HFFc6 (cell line): ENCODE measurements at places on chromosomes 12 and 14.

DNA sequence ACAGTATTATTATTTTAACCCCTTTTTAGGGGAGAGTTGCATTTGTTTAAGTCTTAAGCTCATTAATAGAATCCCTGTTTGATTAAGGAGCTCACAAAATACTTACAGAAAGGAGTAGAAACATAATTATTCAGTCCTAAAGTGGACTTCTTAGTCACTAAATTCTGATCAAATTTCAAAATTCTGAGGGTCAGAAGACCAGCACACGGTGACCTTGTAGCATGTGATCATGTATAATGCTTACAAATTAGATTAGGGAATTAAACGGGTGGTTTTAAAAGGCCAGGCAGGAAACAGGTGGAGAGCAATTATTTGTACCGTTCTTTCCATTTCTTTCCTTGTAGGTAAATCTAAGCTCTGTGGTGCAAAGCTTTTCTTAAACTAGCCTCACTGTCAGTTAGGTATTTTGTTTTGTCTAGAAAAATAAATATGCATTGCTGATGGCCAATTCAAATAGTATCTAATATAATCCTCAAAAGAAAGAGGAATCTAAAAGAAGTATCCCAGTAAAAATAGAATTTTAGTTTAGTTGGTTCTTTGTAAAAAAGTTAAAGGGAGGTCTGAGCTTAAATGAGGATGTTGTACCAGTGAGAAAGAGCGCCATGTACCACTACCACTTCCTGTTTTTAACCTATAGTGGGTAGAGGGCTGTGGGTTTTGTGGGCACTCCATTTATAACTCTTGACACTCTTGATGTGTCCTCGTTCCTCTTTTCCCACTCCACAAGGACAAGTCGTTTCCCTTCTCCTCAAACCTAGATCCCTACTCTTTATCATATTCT lies 51.1 kb downstream of the SLC38A1 start:
- peaks cover 83% of the 10 kb centered on the region for H3K4me1 ChIP-seq
- H3K27me3 ChIP-seq = peaks cover 3% of the 10 kb centered on the region
- no peak overlapping the region; the same call in 1 of the 2 replicates for H3K27ac ChIP-seq
- H3K4me3 ChIP-seq = no peak overlapping the region
- peaks cover 39% of the 10 kb centered on the region for H3K36me3 ChIP-seq

DNA sequence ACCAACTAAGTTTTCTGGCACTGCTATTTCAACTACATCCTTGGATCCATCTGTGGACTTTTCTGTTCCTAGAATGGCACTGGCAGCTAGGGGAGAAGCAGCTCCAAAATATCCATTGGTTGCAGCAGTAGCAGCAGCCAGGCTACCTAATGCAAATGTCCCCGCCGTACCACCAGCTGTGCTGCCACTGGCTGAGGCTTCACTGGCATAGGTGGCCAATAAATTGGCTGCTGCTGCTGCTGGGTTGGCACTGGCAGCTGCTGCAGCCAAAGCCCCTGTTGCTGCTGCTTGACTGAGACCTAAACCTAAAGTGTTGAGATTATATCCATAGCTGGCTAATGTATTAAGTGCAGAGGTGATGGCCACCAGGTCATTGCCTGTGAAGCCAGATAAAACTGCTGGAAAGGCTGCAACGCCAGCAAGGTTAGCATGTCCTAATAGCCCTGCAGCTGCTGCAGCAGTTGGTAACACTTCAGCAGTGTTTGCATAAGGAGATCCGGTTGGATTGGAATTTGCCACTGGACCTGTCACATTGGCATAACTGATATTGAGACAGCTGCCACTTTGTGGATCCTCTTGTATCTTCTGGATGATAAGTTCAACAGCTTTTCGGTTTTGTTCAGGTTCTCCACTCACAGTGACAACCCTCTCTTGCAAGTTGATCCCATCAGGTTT lies 149.5 kb downstream of the NOVA1 start:
- no peak overlapping the region for H3K4me3 ChIP-seq
- no peaks in the 10 kb centered on the region for H3K27me3 ChIP-seq
- no peaks in the 10 kb centered on the region for H3K36me3 ChIP-seq
- H3K4me1 ChIP-seq = no peaks in the 10 kb centered on the region
- DNase-seq = no peak
- no peak overlapping the region for H3K27ac ChIP-seq

- no peak for DNase-seq
- H3K27ac ChIP-seq = no peak overlapping the region
These were observed 460.3 kb downstream of the EGLN3 start for GRCh38 chr14:33490555-33490954.

- peak overlapping the region; percentile 92 for H3K27ac ChIP-seq
- H3K4me3 ChIP-seq = peak overlapping the region; percentile 26; the same call in 1 of the 2 replicates
- H3K36me3 ChIP-seq = no peaks in the 10 kb centered on the region
- H3K27me3 ChIP-seq = peaks cover 33% of the 10 kb centered on the region
These were observed 5.7 kb upstream of the ATG101 start for GRCh38 chr12:52063981-52064649.

DNA sequence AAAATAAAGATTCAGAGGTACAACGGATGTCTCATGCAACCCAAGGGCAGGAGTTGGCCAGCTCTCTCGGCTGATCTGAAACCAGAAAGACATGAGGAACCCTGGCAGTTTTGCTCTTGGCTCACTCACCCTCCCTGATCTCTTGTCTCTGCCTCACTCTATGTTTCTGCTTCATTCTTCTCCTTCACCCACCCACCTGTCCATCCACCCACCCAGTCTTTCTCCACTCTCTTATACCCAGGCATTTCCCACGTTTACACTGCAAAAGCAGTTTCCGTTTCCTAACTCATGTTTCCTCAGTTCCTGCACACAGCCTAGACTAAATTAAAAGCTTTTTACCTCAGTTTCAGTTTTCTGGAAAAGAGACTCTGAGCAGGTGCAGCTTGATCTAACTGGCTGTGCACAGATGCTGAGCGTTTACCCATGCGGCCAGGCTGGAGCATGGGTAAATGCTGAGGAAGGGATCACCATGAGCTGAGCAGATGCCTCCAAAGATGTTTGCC lies 157.6 kb downstream of the PRKCH start:
- H3K36me3 ChIP-seq = no peaks in the 10 kb centered on the region
- H3K27ac ChIP-seq = peak overlapping the region; percentile 54; the same call in 1 of the 2 replicates
- H3K27me3 ChIP-seq = no peaks in the 10 kb centered on the region

DNA sequence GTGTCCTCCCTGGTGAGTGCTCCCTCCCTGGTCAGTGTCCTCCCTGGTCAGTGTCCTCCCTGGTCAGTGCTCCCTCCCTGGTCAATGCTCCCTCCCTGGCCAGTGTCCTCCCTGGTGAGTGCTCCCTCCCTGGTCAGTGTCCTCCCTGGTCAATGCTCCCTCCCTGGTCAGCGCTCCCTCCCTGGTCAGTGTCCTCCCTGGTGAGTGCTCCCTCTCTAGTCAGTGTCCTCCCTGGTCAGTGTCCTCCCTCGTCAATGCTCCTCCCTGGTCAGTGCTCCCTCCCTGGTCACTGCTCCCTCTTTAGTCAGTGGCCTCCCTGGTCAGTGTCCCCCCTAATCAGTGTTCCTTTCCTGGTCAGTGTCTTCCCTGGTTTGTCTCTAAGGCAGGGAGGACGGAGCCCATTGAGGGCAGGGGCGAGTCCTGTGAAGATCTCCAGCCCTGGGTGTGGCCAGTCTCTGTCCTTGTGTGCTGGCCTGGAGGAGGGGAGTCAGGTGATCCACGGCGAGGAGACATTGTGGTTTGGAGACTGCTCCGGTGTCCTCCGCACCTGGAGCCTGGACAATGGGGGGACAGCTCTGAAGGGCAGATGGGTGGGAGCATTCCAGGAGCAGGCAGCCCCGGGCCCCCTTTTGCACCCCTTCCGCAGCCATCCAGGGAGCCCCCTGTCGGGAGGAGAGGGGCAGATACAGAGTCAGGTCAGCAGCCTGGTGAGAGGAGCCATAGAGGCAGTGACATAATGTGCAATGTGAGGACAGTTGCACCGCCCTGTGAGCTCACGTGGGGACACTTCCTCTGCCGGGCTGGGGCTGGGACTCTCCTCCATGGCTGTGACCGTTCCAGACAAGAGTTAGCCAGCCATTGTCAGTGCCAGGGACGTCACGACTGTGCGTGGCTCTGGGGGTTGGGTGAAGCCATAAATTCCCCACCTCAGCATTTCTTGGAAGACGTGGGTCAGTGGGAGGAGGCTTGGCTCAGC lies 93.4 kb downstream of the ADGRD1 start:
- H3K4me1 ChIP-seq = no peaks in the 10 kb centered on the region
- peaks cover 8% of the 10 kb centered on the region; the same call in 1 of the 2 replicates for H3K36me3 ChIP-seq
- H3K27me3 ChIP-seq = no peaks in the 10 kb centered on the region
- no peak overlapping the region for H3K27ac ChIP-seq
- no peak overlapping the region for H3K4me3 ChIP-seq

- no peak within 1 kb of the TSS for H3K4me3 ChIP-seq
- no peak for DNase-seq
- peaks cover 2% of the 10 kb centered on the region for H3K27me3 ChIP-seq
- no peaks in the 10 kb centered on the region for H3K36me3 ChIP-seq
- no peaks in the 10 kb centered on the region for H3K4me1 ChIP-seq
These were observed at the start of gene PLEKHG7 for GRCh38 chr12:92702754-92703679. Gene PLEKHG7 (plus strand): TSS chr12:92702989. CDS start chr12:92706632, 3,643 bp downstream.

GRCh38 chr12:12178559-12178958 lies 88.3 kb downstream of the LRP6 start:
- no peak overlapping the region for H3K27ac ChIP-seq
- H3K27me3 ChIP-seq = no peaks in the 10 kb centered on the region; the same call in 1 of the 2 replicates

DNA sequence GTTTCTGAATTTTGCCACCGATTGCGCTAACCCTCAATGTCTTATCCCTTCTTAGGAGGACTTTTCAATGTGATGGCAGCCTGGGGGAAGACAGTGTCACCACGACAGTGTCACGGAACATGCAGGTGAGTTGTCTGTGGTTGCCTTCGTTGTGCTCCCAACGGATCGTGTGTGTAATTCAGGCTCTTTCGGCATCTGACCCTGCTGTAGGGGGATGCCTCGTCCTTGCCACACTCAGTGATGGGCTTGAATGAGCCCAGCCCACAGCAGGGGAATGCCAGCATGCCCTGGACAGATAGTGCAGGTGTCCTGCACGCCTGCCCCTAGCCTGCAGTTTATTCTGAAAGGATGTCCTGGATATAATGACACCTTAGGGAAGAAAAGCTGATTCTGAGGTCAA lies 123.8 kb upstream of the RTL1 start:
- H3K27ac ChIP-seq = no peak overlapping the region
- peaks cover 41% of the 10 kb centered on the region for H3K36me3 ChIP-seq
- DNase-seq = no peak

DNA sequence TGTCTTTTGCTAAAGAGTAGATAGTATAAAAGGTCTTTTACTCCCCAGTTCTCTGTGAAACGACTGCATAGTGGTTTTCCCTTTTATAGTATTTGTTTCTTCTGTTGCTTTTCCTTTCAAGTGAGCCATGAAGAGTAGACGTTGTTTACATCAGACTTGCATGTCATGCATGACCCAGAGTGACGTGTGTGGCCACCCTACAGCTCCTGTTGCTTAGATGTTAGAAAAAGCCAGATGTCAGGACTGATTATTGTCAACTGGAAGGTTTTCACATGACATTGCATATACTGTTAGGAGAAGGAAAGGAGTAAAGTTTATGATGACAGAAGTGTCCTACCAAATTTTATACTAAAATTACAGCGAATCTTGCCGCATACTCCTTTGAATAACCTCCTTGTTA lies 1.3 kb upstream of the RD3L start:
- H3K27ac ChIP-seq = no peak overlapping the region
- H3K36me3 ChIP-seq = no peaks in the 10 kb centered on the region
- no peak for DNase-seq
- peaks cover 6% of the 10 kb centered on the region; the same call in 1 of the 2 replicates for H3K27me3 ChIP-seq

GRCh38 chr14:27067961-27068360 lies 470.1 kb upstream of the NOVA1 start:
- H3K4me1 ChIP-seq = no peaks in the 10 kb centered on the region
- no peak for DNase-seq
- H3K27ac ChIP-seq = no peak overlapping the region
- H3K36me3 ChIP-seq = no peaks in the 10 kb centered on the region
- no peak overlapping the region for H3K4me3 ChIP-seq

DNA sequence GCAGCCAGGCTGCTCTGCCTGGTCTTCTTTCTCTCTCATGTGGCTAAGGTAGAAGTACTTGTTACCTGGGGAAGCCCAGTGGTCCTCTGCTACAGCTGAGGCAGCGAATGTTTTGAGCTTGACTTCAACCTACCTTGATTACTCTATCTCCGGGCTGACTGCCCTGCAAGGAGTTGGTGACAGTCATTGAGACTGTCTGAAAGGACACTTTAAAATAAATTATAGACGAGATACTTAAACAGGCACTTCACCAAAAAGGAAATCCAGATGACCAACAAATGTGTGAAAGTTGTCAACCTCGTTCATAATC lies 474 bp upstream of the CIT start:
- no peaks in the 10 kb centered on the region; the same call in 1 of the 2 replicates for H3K27me3 ChIP-seq
- DNase-seq = no peak
- peak overlapping the region; percentile 92 for H3K4me3 ChIP-seq
- H3K36me3 ChIP-seq = 0 out of 2 replicates have a peak, but pooled peaks cover 5% of the 10 kb centered on the region

- peaks cover 2% of the 10 kb centered on the region; the same call in 1 of the 2 replicates for H3K27me3 ChIP-seq
- peaks cover 11% of the 10 kb centered on the region for H3K36me3 ChIP-seq
- peaks cover 28% of the 10 kb centered on the region for H3K4me1 ChIP-seq
- peak; percentile 12 for DNase-seq
- H3K4me3 ChIP-seq = peak overlapping the region; percentile 19; the same call in 1 of the 2 replicates
- peak overlapping the region; percentile 38 for H3K27ac ChIP-seq
These were observed 5.1 kb downstream of the C12orf56 start for GRCh38 chr12:64385468-64385867.
